ENCODE measurements at places on chromosomes 3 and 15.

DNA sequence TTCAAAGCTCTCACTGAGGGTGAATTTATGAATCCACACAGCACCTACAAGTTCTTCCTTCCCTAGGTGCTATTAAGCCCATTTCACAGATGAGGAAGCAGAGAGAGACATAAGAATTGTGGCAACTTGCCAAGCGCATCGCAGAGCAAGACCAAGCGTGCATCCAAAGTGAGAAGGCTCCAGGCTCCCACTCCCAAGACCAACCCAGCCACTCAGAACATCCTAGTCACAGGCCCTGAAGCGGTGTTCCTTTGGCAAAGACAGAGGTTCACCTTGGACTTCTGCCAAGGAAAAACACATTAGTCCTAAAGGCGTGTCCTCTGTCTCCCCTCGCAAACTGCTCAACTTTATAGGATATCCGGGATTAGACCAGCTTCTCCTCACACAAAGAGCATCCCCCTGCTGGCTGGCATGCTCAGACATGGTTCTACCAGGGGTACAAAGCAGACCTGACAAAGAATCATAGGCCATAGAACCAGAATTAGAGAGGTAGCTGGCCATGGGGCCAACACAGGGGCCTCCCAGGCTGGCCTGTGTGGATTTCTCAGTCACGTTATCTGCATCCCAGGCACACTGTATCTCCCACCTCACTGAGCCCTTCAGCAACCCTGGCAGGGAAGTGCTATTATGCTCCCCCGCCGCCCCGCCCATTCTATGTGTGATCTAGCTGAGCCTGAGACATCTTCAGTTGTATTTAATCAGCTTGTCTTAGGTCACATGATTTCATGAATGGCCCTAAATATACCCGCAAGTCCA, 160.2 kb downstream of the FOXP1 start:
- no peak for DNase-seq

DNA sequence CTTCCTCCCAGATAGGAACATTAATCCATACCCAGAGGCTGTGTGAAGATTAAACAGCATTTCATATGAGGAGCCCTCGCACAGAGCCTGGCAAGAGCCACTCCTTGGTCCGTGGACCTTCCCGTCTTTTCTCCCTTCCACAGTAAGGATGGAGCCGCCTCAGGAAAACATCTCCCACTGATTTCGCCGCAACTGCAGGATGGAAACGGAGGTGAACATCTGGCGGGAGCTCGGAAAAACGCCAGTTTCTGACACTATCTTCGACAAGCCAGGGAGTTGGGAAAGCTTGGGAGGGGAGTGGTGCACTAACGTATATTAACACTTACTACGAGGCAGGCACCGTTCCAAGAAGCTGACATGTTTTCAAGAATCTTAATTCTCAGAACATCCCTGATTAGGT, 157.9 kb downstream of the XXYLT1 start:
- DNase-seq: no peak

GRCh38 chr15:83275412-83275811, 9.1 kb downstream of the BNC1 start:
- no peak for DNase-seq

- no peak for DNase-seq
Measured at GRCh38 chr15:95292785-95293450, 1037.6 kb upstream of the NR2F2 start.

DNA sequence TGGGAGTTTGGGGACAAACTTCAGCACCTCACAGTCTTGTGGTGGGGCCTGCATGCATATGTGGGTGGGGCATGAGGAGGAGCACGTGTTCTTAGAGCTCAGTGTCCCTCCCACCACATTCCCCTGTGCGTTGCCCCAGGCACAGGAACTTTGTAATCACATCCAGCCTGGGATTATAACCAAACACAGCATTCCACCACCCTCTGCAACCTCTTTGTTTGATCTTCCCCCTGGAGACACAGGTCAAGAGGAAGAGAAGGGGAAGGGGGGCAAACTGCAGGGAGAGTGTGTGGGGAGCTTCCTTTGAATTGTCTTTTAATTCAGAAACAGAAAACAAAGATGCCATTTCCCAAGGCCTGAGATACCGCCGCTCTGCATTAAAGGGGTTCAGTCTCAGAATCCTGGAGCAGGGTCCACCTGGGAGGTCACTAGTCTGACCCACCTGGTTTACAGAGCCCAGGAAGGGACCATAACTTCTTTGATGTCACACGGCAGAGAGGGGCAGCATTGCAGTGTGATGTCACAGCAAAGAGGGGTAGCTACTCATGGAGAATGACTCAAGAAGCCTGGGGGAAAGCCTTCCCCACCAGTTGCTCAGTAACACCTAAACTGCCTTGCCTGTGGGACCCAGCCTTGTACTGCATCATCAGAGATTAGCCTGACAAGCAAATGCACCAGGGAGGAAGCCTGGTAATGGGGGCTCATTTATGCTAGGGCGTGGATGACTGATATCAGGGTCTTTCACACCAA, 106.3 kb upstream of the RNU6-1 start:
- peak; percentile 58 for DNase-seq

DNA sequence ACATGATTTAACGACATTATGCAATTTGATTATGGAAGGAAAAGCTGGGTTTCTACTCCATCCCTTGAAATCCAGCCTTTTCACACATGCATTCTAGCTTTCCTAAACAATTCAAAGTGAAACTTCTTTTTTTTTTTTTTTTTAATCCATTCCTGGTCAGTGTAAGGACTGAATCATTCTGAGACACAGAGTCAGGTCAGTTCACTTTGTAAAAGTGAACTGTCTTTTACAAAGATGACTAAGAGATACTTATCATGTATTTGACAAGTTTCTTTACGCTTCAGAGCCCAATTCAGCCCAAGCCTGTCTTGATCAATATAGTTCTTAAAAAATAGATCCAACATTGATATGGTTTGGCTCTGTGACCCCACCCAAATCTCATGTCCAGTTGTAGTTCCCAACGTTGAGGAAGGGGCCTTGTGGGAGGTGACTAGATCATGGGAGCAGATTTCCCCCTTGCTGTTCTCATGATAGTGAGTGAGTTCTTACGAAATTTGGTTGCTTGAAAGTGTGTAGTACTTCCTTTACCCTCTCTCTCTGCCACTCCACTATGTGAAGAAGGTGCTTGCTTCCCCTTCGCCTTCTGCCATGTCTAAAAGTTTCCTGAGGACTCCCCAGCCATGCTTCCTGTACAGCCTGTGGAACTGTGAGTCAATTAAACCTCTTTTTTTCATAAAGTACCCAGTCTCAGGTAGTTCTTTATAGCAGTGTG, 345.6 kb upstream of the THBS1 start:
- DNase-seq: no peak

DNA sequence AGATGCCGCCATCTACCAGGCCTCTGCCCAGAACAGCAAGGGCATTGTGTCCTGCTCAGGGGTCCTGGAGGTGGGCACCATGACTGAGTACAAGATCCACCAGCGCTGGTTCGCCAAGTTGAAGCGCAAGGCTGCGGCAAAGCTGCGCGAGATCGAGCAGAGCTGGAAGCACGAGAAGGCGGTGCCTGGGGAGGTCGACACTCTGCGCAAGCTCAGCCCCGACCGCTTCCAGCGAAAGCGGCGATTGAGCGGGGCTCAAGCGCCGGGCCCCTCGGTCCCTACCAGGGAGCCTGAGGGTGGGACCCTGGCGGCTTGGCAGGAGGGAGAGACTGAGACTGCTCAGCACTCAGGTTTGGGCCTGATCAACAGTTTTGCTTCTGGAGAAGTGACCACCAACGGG, 22.6 kb downstream of the ALPK3 start:
- no peak for DNase-seq

GRCh38 chr15:67193223-67193990, 61.1 kb downstream of the AAGAB start:
- DNase-seq: no peak

GRCh38 chr15:39666677-39667076, 85.8 kb downstream of the THBS1 start:
- DNase-seq: peak; percentile 20

- no peak for DNase-seq
Measured at GRCh38 chr3:176106380-176106779, 1090.9 kb downstream of the TBL1XR1 start.

GRCh38 chr15:33022629-33023028, 171.9 kb downstream of the FMN1 start:
- no peak for DNase-seq

DNA sequence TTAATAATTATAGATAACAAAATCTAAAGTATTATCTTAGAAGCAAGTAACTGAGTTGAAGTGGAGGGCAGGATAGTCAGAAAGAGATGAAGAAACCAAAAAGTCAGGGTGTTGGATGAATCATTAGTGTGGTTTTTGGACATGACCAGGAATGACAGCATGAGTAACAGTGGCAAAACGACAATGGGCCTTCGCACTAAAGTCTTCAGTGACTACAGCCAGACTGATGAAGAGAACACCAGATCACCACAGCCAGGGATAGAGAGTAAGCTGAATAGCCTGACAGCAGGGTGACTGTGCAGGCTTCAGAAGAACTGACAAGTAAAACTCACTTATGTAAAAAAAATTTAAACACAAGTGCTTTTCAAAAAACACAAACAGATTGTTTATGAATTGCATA, 96.0 kb upstream of the MELTF start:
- no peak for DNase-seq

DNA sequence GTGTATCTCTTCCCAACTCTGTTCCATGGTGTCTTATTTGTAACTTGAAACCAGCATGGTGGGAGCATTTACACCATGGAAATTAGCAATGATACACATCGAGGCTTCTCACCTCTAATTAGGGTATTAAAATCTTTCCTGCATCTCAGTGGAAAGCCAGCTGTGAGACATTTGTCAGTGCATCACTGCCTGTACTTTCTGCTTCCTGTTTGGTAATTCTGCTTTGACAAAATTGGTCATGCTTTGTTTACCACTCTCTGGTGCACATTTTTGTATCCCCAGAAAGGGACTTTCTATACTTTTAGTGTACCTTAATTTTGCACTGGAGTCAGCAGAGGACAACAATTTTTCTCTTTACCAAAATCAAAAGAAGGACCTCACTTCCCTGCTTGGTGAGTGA, 402.1 kb downstream of the PDCD6IP start:
- no peak for DNase-seq

- no peak for DNase-seq
Measured at GRCh38 chr3:16113704-16114103, 60.8 kb upstream of the GALNT15 start.

DNA sequence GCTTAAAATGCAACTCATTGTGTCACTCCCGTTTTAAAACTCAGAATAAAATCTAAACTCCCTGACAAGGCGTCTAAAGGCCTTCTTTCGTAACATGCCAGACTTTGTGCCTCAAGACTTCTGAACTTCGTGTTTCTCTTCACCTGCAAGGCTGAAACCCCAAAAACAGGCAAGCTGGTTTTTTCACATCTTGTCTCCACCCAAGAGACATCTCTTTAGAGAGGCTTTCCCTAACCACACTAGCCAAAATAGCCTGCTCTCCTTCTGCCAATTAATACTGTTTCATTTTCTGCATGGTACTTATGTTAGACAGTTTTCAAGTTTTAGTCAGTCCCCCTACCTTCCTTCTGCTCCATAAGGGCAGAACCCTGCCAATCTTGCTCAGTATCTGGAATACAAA, 41.6 kb downstream of the RAF1 start:
- DNase-seq: no peak

GRCh38 chr3:88478460-88478859, 328.7 kb downstream of the C3orf38 start:
- no peak for DNase-seq

DNA sequence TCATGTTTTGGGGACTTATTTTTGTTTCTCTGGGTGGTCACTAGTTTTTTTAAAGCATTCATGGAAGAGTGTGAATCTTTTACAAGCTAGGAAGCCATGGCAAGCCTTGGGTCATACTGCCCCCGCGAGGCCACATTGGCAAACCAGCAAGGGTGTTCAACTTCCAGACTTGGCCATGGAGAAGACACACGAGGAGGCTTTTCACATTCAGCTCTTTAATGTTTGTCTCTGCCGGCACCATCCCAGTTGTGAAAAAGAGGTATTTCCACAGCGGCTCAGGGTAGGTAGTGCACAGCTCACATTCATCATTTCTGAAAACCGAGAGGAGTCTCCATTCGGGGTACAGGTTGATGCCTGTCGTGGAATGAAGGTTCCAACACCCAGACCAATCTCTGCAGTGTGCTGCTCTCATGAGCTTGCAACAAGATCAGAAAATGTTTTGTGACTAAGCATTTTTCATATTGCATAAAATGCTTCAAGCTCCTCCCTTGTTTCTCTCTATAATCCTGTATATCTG, 7.7 kb downstream of the CCR5 start:
- peak; percentile 39 for DNase-seq

DNA sequence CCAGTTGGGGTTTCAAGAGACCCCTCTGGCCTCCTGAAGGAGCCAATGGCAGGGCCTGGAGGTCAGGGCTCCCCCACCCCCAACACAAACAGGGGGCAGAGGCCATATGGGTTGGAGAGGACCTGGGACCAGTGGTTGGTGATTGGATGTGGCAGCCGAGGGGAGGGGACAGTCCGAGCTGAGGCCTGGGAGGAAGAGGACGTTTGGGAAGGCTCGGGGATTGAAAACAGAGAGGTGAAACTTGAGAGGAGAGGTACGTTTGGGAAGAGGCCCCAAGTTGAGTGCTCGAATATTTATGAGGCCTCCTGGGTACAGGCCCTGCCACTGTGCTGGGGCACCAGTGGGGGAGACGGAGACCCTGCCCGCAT, 53.7 kb downstream of the DNAJB8 start:
- DNase-seq: no peak

DNA sequence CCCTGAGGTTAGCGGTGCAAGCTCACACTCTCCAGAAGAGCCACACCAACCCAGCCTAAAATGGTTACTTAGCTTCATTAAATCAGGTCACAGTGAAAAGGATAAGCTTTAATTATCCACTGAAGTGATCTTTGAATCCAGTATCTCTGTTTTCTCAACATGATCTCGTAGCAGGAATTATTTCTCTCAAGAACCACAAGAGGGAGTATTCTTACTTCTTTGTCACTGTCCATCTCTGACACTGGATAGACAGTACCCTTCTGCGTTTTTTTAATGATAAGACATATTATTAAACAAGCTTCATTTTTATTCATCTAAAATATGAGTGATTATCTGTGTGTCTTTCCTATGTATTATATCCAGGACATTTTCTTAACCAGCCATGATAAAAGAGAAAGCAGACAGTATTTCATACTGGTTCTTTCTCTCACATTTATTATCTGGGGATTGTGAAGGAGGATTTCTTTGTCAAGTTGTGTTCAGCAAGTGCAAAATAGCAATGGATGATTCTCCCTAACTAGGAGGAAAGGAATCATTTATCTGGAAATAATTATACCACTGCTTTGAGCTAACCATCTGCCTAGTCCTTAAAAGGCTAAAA, 105.4 kb upstream of the CCDC54 start:
- DNase-seq: no peak

GRCh38 chr15:39770748-39771689, 11.6 kb downstream of the FSIP1 start:
- no peak for DNase-seq

DNA sequence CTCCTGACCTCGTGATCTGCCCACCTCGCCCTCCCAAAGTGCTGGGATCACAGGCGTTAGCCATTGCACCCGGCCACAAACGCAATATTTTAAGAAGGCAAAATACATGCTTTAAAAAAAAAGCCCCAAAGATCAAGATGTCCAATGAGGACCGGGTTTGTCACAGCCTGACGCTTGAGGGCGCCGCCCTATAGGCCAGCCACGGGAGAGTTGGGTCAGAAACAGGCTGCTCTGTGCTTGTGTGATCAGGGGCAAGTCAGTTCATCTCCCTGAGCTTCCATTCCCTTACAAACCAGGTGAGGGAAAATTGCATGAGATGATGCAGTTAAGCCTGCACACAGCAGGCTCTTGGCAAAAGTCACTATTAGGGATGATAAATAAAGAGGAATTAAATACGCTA, 23.9 kb downstream of the FAM174B start:
- no peak for DNase-seq

Data from neuronal stem cell (in vitro differentiated cells).